ENCODE measurements at places on chromosomes 11 and 22.
A peak's percentile ranks its signal among the peaks of the same experiment; 100 is the strongest.

- DNase-seq = no peak
Observed at GRCh38 chr11:106398502-106399075, 321.1 kb downstream of the AASDHPPT start.

DNA sequence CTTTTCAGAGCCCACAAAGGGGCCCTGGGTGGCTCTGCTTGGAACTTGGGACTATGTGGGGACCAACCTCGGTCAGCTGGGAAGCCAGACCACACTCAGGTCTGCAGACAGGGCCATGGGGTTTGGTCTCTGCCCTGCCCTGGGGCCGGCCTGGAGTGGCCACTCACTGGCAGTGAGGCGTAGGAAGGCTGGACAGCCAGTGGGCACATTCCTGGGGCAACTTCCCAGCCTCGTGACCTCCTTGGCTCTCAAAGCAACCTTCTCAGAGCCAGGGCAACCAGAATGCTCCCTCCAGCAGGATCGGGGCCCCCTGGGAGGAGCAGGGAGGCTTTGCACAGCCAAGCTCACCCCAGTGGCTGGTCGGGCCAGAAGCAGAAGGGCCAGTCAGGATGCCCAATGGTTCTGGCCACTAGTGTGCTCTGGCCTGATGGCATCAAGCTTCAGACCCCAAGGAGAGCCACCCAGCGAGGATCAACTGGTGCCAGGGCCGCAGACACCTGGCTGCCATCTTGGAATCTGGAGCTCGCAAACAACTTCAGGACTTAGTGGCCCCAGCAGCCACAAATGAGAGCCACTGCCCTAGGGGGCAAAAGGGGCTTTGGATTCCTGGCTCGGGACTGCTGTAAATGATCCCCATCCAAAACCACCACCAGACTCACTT, 87.1 kb downstream of the MYEOV start:
- no peak for DNase-seq

- no peak for DNase-seq
Observed at GRCh38 chr11:133156986-133157745, 375.1 kb downstream of the OPCML start.

GRCh38 chr22:47167056-47167455, 404.6 kb downstream of the TBC1D22A start:
- no peak for DNase-seq

- no peak for DNase-seq
Observed at GRCh38 chr11:27385245-27385644, 22.2 kb upstream of the CCDC34 start.

DNA sequence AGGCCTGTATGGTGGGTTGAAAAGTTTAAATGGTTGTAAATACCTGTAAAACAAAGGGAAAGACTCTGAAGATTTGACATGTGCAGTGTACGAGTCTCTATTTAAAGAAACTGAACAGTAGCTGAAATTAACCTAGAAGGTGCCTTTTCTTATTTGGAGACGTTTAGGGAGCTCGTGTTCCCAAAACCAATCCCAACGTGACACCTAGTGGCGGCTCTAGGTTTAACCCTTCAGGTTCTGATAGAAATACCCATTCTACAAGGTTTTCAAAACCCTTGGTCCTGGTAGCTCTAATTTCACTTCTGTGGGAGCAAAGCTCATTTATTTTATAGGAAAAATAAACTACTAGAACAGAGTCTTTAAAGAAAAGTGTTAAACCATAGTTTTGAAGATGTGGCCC, 258.3 kb downstream of the LRRC4C start:
- no peak for DNase-seq

DNA sequence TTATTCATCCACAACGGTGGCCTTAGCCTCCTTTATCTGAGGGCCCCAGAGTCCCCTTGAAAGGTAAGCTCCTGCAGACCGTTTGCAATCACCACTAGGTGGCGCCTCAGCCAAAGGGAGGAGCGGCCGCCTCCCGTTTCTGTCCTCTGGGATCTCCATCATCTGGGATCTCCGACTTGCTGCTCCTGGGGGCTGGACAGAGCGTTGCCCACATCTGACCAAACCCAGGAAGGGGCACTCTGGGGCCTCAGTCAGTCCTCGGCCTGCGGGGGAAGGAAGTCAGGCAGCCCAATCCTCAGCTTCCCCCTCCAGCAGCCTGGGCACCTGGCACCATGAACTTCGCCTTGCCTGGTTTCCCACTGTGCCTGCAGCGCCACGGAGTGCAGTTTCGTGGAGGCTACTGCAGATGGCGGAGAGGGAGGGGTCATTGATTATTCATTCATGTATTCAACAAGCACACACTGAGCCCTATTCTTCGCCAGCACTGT, 23.5 kb downstream of the TP53I11 start:
- peak; percentile 36 for DNase-seq

GRCh38 chr11:76805206-76805913, 22.2 kb downstream of the TSKU start:
- peak; percentile 11 for DNase-seq

DNA sequence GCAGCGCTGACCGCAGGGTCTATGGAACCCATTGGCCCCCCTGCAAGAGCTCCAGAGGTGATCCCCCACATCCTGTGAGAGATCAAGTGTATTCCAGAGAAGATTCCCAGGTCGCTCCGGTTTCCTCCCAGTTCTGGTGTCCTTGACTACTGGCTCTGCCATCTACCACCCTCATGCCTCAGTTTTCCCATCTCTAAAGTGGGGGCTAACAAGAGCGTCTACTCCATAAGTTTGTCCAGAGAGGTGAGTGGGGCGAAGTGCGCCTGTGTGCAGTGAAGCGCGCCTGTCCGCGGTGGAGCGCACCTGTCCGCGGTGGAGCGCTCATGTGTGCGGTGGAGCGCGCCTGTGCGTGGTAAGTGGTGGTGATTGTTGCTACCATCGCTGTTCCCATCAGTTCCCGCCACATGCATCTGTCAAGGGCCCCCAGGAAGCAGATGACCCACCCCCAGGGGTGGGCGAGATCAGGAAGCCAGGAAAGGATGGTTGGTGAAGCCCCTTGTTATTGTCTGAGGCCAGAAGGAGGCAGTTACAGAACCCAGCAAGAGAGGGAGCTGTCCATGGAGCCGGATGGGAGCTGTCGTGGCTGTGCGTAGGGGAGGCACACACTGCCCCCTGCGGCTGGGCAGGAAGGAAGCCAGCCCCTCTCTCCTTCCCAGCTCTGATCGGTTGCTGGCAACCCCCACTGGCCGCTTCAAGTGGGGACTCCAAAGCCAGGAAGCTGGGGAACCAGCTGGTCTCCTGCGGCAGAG, 73.2 kb upstream of the FGF3 start:
- no peak for DNase-seq

- DNase-seq = no peak
Observed at GRCh38 chr22:36285545-36285944, 32.6 kb downstream of the APOL1 start.

DNA sequence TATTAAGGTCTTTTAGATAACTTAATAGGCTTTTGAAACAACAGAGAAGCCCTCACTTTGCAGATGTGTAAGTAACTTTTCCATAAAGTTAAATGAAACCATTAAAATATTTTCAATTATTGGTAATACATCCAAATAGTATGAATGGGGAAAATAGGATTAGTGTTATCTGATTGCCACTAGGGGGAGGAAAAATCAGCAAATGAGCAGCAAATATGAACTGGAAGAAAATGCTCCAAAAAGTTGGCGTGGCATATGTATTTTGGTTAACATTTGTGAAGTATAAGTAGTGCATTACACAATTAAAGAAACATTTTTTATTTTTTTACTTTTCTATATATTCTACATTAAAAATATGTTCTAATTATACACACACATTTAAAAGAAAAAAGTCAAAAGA, 259.8 kb upstream of the ANO5 start:
- no peak for DNase-seq

- DNase-seq = no peak
Observed at GRCh38 chr22:49728570-49729271, 99.0 kb downstream of the BRD1 start.

GRCh38 chr11:116400081-116400480, 372.7 kb downstream of the BUD13 start:
- DNase-seq = no peak

- no peak for DNase-seq
Observed at GRCh38 chr22:28268171-28268570, 349.1 kb upstream of the PITPNB start.

DNA sequence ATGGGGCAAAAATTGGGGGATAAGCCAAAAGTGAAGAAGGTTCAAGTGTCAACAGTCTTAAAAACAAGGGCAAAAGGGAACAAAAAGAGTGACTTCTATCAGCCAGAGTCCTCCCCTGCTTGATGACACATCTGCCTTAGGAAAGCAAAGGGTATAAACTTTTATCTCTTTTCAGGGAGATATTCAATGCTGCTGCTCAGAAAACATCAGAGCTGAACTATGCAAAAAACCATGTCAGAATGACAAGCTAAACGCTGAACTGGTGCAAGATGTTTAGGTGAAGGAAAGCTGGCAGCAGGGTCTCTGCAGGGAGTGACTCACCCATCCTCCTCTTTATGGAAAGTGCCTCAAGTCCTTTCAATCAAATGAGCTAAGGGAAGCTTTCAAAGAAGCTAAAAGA, 24.7 kb downstream of the ALG9 start:
- no peak for DNase-seq

DNA sequence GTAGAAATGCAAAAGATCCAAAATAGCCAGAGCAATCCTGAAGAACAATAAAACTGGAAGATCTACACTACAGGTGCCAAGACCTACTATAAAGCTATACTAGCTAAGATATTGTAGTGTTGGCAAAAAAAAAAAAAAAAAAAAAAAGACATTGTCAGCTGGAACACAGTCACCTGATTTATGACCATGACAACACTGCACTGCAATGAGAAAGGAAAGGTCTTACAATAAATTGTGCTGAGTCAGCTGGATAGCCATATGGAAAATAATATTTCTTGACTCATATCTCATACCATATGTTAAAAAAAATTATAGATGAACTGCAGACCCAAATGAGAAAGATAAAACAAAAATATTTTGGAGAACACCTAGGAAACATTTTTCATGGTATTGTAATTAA, 3.1 kb upstream of the PANX3 start:
- DNase-seq = no peak

- no peak for DNase-seq
Observed at GRCh38 chr11:37967635-37968034, 1369.6 kb upstream of the RAG2 start.
